ENCODE measurements at places on chromosomes 5 and 9.

DNA sequence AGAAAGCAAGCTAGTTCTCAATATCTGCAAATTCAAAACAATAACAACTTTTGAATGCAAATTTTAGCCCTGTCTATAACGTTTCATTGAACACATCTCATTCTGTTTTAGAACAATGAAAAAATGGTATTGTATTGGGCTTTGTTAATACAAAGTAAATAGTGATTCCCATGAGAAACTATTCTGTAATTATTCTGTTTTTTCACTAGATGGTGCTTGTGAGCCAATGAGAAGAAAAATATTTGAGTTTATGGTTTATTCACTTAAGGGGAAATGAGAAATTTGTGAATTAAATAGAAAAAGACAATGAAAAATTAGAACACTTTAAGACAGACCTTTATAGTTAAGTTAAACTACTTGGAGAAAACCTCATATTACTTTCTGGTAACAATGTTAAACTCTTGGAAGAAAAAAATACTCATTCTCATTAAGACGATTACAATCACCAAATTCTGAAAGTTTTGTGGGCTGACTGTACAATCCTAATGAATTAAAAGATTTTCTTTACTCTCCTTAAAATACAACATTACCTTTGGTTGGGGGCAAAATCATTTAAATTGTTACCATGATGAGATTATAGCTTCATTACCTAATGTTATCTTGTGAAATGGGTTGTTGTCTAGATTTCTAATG lies 127.0 kb downstream of the NNT start:
- no peak for DNase-seq

DNA sequence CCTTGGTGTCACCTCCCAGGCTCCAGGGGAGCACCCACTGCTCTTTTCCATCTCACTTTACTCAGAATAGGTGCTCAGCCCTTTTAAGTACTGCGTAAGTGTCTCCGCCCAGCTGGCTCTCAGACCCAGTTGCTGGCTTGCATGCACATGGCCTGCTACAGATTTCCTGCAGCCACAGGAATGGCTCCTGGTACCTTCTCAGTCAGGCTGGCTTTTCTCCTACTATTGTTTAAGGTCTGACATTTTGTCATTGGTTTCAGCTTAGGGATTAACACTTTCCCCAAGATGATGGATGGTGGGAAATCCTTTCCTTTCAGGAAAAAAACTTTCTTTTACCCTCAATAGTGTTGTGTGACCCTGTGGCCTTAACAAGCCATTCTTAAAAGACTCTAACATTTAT lies 1652.3 kb upstream of the WWC1 start:
- DNase-seq, result no peak

DNA sequence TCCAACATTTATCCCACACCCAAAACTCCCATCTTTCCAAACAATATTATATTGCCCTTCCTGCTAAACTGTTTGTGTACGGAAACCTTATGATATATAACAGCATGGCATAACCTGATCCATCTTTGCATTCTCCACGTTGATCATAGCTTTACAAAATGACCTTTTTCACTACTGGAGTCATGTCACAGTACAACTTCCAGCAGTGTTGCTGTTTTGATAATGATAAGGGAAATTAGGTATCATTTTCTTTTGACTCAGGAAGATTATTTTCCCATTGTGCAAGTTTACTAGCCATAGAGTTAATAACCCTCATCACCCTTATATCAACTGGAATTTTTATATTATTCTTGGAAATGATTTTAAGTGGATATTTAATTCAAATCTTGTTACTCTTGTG lies 57.5 kb downstream of the SH3GL2 start:
- no peak for DNase-seq

- DNase-seq, result no peak
These were observed 44.7 kb upstream of the LCP2 start for GRCh38 chr5:170342153-170342725.

- DNase-seq, result no peak
These were observed 241.1 kb downstream of the GADD45G start for GRCh38 chr9:89845862-89846261.

- DNase-seq, result no peak
These were observed 930 bp downstream of the SARDH start for GRCh38 chr9:133737071-133737773.

GRCh38 chr5:124596595-124597421 lies 149.6 kb downstream of the ZNF608 start:
- no peak for DNase-seq

- DNase-seq, result no peak
These were observed 237.8 kb downstream of the SEC61B start for GRCh38 chr9:99459919-99460318.

DNA sequence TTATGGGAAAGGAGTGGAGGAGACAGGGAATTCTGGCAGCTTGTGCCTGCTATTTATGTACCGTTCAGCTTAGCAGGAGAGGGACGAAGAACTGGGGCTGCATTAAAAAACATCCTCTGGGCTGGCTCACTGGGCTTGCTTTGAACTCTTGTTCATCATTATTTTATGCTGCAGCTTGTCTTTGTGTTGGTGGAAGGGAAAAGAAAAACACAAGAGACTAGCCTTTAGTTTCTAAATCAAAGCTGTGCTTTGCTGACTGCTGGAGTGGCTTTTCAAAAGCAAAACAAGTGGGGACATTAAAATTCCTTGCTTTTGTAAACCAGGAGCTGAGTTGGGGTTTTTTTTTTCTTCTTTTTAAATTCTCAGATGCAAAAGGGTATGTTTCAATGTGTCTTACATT lies 5.9 kb upstream of the RGMB start:
- DNase-seq, result no peak

DNA sequence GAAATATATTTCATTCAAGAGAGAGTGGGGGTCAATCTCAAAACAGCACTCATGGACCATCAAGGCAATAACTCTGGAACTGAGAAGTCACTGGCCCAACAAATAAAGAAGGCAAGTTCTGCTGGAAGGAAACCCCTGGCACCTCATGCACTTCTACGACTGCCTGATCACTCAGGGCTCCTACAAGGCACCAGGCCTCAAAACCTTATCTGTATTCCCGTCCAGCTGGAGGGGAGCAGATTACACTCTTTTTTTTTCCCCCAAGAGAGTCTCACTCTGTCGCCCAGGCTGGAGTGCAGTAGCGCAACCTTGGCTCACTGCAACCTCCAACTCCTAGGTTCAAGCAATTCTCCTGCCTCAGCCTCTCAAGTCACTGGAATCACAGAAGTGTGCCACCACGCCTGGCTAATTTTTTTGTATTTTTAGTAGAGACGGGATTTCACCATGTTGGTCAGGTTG lies 49.9 kb downstream of the P4HA2 start:
- DNase-seq, result no peak

- no peak for DNase-seq
These were observed 34.6 kb downstream of the HABP4 start for GRCh38 chr9:96484521-96484931.

DNA sequence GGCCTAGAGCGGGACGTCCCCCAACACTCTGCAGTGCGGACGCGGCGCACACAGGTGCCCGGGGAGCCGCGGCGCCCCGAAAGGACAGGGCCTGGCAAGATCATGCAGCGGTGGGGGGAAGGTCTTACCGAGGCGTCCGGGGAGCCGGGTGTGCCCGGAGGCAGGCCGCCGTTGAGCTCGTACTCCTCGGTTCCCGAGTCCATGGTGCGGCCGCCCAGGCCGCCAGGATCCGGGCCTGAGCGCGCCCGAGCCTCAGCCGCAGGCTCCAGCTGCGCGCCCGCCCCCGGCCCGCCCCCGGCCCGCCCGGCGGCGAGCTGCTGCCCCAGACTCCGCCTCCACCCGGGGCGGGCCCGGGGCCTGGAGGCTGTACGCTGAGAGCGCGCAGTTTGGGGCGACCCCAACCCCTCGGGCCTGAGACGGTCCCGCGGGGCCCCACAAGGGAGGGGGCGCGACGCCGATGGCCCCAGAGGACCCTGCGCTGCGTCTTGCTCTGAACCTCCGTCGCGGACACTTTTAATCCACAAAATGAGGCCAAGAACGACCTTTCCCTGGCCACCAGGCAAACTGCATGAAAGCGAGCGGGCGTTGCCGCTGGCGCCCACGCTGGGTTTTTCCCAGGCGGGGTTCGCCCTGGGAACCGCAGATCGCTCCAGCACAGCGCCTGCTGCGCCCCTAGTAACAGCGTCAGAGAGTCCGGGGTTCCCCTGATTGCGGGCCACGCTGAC lies at the start of gene NINJ1:
Gene NINJ1, minus strand, starts transcription at position 237 of the 725 bp plus-strand sequence. Its CDS starts 34 bp downstream, at position 203.
- DNase-seq, result peak; percentile 55

DNA sequence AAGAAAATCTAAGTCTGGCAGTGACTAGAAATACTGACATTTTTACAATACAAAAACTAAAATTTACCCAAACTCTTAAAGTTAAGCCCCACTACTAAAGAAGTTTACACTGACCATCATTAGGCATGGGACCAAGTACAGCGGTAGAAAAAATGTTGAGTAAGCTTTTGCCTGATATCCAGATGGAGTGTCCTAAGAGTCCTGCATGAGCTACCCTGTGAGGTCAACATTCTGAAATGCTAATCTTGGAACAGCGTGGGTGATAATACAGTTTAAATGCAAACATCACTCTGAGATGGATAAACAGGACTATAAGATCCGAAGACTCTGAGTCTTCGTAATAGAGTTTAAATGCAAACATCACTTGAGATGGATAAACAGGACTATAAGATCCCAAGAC lies 189.7 kb downstream of the DCP2 start:
- no peak for DNase-seq

- DNase-seq, result no peak
These were observed 2.8 kb downstream of the CCDC152 start for GRCh38 chr5:42759456-42759855.

GRCh38 chr5:124895236-124895635 lies 148.8 kb upstream of the ZNF608 start:
- no peak for DNase-seq

DNA sequence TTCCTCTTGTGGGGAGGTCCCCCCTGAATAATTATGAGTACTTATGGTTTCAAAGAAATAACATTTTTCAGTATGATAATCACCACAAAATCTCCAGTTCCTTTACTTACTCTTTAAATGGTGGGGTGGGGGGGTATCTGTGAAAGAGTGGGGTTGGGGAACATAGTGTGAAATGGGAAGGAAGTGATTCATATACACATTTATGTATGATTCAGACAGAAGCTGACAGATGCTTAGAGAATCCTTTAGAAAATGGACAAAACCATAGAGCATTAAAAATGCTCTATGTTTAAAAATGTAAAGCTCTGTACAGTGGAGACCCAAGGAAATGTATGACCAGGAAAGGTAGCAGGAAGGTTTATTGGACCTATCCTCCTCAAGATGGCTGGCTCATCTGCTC lies 267.5 kb upstream of the GRIA1 start:
- DNase-seq, result no peak

DNA sequence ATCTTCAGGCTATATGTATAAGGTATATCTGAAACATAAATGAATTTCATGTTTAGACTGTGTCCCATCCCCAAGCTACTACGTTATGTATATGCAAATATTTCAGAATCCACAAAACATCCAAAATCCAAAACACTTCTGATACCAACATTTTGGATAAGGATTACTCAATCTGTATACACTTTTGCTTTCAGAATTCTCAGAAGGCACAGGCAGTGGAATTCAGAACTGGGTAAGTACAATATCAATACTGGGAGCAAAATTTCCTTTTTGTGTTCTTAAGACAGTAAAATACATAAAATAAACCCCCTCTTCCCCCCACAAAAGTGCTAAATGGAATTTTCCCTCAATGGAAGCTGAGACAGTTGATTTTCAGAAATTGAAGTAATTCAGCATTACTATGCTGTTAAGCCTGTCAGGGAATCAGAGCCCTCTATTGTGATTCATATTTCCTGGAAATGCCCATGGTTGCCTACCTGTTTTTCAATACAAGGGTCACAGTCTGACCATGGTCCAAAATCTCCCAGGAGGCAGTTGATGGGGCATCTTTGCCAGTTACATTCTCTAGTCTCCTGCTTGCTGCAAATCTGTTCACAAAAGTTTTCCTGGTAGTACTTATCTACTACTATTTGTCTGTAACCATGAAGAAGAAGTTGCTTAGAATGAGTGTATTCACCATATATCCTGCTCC lies 12.1 kb downstream of the C6 start:
- DNase-seq, result no peak

GRCh38 chr9:105188746-105189145 lies 55.7 kb upstream of the SLC44A1 start:
- DNase-seq, result no peak

DNA sequence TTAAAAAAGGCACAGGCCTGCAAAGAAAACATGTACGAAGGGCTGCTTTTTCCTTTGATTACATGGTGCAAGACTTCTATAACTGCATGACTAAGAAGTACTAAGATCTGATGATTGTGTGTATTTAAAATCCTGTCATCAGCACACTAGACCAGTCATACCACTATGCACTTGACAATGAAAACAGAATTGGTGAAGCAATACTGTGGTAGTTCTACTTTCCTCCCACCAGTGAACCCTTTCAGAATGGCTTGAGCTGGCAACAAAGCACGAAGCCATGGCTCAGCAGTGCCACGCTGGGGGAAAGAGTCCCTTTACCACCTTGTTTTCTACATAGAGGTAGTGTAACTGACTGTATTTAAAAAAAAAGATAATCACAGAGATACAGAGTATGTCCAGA lies 49.0 kb upstream of the POU5F2 start:
- DNase-seq, result no peak

DNA sequence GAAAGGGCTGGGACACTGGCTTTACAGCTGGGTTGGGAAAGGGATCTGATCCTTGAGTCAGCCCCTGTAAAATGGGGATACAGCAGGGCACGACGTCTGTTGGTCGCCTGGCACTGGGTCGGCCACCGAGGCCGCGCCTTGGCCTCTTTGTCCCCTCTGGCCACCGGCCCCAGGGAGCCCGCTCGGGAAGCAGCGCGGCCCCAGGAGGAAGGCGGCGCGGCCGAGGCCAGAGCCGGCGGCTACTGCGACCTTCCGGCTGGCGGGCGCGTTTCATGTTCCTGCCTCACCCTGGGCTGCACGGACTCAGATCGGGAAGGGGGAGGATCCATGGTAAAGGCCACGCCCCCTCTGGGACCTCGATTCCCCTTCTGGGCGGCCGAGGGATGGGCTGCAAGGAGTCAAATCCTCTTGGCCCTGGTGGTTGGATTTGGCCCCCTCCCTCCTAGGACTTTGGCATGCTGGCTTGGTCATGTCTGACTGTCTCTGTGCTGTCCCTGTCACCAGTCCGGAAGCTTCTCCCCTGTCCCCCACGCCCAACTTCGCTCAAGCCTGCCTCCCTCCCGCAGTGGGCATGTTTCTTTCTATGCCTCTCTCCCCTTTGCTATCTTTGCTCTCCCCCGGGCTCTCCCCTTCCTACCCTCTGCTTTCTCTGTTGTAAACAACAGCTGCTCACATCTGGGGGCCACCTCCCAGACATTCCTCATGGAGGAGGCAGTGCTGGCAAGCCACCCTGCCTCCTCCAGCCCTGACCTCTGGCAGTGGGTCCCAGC lies 25.8 kb downstream of the FPGS start:
- DNase-seq, result no peak

- DNase-seq, result no peak
These were observed 348.4 kb upstream of the FTMT start for GRCh38 chr5:121503111-121503840.

- DNase-seq, result no peak
These were observed 125.1 kb downstream of the SUSD1 start for GRCh38 chr9:112049811-112050516.

DNA sequence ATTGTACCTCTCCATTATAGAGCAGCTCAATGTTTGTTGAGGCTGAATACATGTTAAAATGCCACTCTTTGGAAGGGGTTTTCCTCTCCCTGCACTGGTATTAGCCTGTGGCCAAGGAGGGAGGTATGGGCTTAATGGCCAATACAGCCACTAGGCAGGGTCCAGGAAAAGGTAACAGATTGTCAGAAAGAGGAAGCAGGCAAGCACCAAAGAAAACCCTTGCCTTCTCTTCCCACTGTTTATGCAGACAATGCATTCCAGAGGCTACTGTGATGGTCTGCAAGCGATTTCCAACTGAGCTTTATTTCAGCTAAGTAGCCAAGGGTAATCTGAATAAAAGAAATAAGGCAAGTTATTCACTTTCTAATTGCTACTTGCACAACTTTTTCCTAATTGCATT lies 95.3 kb upstream of the SLC27A6 start:
- DNase-seq, result no peak
